Effector CD8-positive, alpha-beta T cell (primary cell): ENCODE measurements at places on chromosomes 5 and 9.

GRCh38 chr9:115416299-115416698 is 298.3 kb upstream of the TNC start:
- no peak for DNase-seq

DNA sequence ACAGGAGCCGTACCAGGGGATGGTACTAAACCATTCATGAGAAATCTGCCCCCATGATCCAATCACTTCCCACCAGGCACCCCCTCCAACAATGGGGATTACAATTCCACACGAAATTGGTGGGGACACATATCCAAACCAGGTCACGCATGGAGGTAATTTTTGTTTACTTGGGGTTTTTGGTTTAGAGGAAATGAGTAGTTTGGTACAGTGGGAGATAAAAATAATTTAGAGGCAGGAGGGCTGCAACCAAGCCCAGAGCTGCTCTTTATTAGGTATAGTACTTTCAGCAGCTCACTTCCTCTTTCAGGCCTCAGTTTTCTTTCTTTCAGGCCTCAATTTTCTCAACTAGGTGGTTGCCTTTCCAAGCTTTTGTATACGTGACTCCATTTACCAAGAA is 23.2 kb downstream of the PRUNE2 start:
- DNase-seq, result no peak

- DNase-seq, result peak; percentile 60
Observed at GRCh38 chr9:131395157-131396098, 1.5 kb downstream of the PRRC2B start.

- DNase-seq, result no peak
Observed at GRCh38 chr5:8396756-8397155, 527.8 kb downstream of the MTRR start.

GRCh38 chr9:96604004-96604319 is 15.7 kb downstream of the CDC14B start:
- DNase-seq, result no peak

- no peak for DNase-seq
Observed at GRCh38 chr5:15521381-15522186, 21.6 kb downstream of the FBXL7 start.

- DNase-seq, result no peak
Observed at GRCh38 chr5:61139931-61140330, 22.3 kb downstream of the SMIM15 start.

- DNase-seq, result no peak
Observed at GRCh38 chr9:638152-638551, 203.3 kb upstream of the DMRT1 start.

DNA sequence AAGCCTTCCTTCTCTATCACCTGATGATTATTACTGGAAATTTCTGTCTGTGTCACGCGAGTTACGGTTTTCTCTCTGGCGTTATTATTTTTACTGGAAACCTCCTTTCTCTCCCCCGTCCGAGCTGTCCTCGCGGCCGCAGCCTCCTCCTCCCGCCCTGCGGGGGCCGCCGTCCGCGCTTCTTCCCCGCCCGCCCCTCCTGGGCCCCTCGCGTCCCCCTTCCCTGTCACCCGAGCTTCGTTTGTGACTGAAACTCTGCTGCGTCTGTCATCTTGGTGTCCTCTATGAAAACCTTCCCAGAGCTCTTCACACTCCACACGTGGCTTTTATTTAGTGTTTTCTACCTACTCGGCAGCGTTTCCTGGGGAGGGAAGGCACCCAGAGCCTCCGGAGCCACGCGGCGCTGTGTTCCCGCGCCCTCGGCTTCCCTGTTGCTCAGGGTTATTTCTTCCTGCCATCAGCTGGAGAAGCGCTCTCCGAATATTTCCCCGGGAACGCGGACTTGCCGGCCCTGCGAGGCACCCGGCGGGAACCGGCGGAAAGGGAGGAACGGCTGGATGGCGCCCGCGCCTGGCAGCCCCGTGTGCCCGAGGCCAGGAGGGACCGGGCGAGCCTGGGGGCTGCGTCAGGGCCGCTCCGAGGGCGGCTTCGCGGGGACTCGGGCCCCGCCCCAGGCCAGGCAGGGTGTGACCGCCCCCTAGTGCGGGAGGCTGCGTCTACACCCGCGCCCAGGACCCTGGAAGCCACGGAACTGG is 33.9 kb downstream of the TRIP13 start:
- no peak for DNase-seq

- DNase-seq, result no peak
Observed at GRCh38 chr5:72378639-72379289, 58.6 kb downstream of the PTCD2 start.

GRCh38 chr9:136775191-136775590 is 10.9 kb upstream of the LCN15 start:
- DNase-seq, result no peak

GRCh38 chr9:6681957-6682501 is 36.5 kb upstream of the GLDC start:
- DNase-seq, result no peak

DNA sequence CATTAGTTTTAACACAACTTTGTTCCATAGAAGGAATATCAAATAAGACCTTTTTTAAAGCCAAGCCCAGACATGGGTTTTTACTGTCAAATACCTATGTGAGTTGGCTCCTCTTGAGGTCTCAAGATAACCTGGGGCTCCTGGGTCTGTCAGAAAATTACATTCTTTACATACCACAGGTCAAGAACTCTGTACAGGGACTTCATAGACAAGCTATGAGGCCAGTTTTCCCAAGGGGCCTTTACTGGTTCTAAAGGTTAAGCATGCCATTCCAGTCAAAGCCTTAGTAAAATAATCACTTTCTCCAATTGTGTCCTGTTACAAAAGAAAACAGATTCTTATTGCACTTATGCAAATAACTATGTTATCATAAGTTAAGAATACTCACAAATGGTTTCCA is 15.5 kb upstream of the SMC2 start:
- DNase-seq, result no peak

- no peak for DNase-seq
Observed at GRCh38 chr9:93684806-93685543, 108.6 kb downstream of the PHF2 start.

GRCh38 chr5:74326571-74327338 is 313.8 kb downstream of the ENC1 start:
- DNase-seq, result no peak

GRCh38 chr5:33067291-33067690 is 356.2 kb downstream of the NPR3 start:
- DNase-seq, result no peak

- no peak for DNase-seq
Observed at GRCh38 chr9:137056739-137057415, 3.0 kb upstream of the ENTPD2 start.

DNA sequence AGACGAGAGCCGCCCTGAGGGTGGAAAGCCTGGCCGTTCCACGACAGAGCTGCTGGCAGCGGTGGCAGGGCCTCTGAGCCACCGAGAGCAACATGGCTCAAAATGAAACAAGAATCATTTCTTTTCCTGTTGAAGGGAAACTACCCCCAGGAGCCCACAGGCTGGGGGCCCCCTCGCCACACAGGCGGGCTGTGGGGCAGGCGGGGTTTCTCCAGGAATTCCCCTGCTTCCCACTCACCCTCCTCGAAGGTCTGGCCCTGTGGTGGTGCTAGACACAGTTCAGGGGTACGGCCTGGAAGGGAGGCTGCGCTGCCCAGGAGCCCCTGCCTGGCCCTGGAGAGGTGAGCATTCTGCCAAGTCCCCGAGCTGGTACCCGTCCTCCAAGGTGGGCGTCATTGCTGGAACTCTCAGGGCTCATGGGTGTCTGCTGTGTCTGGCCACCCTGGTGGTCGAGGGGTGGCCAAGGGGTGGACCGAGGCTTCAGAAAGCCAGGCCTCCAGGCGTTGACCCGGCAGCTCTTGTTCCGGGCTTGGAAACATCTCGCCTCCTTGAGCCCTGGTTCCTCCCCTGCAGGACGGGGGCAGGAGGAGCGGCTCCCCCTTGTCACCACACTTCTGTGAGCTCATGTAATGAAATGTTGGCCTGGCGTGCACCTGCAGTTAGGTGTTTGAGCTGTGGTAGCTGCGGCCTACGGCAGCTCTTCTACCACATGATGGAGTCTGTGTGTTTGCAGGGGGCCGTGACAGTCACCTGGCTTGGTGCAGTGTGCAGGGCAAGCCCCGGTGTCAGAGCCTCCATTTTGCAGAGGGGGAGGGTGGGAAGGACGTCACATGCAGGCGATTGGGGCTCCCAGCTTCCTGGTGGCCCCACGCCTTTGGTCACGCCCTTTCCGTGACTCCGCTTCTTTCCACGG is 65.3 kb downstream of the RXRA start:
- DNase-seq, result peak; percentile 35

- DNase-seq, result peak; percentile 64
Observed at GRCh38 chr5:132473019-132473531, 17.5 kb downstream of the IRF1 start.

DNA sequence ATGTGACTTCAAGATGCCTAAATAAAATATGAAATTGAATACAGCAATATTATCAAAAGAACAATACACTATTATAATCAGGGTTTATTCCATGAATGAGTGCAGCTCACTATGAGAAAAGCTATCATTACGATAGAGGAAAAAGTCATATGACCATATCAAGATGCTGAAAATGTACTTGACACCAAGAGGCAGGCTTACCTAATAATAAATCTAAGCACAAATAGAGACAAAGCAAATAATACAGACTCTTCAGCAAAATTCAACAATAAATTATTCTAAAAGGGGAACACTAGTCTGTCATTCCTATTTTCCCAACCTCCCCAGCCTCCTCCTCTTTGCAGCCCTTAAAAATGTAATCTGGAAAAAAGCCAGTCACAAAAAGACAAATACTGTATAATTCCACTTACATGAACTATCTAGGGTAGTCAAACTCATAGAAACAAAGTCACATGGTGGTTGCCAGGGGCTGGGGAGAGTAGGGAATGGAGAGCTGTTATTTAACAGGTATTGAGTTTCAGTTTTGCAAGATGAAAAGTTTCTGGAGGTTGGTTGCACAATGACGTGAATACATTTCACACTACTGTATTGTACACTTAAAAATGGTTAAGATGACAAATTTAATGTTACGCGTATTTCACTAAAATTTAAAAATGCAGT is 148.4 kb downstream of the NFIB start:
- DNase-seq, result no peak

- no peak for DNase-seq
Observed at GRCh38 chr5:141507387-141508091, 18.7 kb downstream of the PCDHGC5 start.

- DNase-seq, result no peak
Observed at GRCh38 chr5:169268019-169268418, 32.9 kb downstream of the SLIT3 start.

DNA sequence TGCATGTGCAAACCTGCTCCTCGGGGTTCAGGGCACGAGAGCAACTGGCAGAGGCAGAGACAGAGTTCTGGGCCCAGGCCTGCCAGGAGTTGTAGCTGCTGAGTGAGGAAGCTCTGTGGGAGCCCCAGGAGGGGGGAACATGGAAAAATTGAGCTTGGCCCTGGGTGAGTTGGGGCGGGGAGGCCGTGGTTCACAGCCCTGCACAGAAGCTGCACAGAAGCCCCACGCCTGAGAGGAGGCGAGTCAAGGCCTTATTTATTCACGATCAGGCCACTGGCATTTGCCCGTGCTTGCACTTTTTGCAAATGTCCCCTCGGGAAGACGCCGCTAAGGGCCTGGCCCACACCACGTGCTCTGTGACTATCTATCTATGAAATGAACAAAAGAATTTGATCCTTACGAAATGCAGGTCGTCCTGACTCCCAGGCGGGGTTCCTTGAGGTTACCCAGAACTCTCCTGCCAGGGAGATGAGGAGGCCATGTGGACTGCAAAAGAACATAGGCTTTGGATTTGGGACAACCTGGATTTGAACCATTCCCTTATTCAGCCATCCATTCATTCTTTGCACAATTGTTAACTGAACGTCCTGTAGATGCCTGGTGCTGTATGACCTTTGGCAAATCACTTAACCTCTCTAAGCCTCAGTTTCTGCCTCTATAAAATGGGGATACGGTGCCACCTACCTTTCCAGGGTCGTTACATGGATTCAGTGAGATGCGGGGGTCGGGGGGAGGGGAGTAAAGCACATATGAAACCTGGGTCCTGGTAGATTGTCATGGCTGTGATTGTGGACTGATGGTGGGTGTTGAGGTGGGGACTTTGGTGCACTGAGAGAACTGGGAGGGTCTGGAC is 17.9 kb downstream of the COL27A1 start:
- no peak for DNase-seq

- DNase-seq, result no peak
Observed at GRCh38 chr9:75938946-75939345, 48.5 kb downstream of the PCSK5 start.

- DNase-seq, result no peak
Observed at GRCh38 chr9:86529496-86530275, 175.5 kb upstream of the TUT7 start.

GRCh38 chr5:95840956-95841705 is 18.6 kb upstream of the GLRX start:
- DNase-seq, result no peak

DNA sequence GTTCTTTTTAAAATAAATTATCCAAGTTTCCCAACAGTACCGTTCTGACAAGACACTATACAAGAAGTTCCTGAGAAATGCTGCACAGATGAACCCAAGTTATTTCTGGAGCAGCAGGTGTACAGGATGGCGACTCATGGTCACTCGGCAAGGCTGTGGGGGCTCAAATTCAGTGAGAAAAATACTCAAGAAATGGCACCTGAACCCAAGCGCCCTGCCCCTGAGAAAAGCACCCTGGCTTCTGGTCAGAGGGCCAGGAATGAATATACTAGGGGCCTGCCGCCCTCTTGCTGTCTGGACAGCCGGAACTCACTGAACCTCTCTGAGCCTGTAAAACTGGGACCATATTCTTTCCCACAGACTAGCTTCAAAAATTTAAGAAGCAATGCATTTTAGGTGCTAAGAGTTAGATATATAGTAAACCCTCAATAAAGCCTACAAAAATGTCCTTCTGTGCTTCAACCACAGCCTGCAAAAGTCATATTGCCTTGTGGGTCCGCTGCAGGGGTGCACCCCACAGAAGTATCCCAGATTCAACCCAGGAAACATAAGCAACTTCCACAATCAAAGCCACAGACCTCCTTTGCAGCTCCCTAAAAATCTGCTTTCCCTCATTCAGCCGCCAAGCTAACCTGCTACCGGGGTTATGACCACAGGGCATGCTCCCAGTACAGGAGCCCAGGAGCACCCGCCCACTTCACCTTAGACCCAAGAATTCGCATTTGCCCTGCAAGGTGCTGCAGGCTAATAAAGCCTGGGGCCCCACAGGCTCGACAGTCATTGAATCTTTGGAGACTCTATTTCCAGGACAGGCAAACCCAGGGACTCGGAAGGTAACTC is 1.4 kb downstream of the RAPGEF1 start:
- DNase-seq, result no peak

- DNase-seq, result no peak
Observed at GRCh38 chr9:129436751-129437625, 183.9 kb downstream of the C9orf50 start.

- DNase-seq, result no peak
Observed at GRCh38 chr5:134582281-134582680, 50.3 kb downstream of the SAR1B start.

DNA sequence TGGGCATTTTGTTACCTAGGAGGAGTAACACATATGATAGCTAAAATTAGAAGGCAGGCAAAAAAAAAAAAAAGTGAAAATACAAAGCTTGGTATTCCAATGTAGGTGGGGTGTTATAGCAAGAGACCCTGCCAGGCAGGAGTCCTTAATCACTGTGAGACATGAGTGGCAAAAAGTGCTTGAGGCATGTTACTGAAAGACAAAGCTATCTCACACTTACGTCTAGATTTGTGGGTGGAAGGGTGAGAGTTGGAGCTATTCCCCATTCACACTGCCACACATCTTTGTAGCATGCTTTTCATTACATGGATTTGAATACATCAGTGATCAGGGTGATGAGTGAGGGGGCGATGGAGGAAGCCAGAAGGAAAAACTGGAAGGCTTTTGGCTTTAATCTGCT is 2.6 kb upstream of the PLPPR1 start:
- DNase-seq, result no peak
